ENCODE measurements at places on chromosomes 5 and 9.
A peak's percentile ranks its signal among the peaks of the same experiment; 100 is the strongest.

DNA sequence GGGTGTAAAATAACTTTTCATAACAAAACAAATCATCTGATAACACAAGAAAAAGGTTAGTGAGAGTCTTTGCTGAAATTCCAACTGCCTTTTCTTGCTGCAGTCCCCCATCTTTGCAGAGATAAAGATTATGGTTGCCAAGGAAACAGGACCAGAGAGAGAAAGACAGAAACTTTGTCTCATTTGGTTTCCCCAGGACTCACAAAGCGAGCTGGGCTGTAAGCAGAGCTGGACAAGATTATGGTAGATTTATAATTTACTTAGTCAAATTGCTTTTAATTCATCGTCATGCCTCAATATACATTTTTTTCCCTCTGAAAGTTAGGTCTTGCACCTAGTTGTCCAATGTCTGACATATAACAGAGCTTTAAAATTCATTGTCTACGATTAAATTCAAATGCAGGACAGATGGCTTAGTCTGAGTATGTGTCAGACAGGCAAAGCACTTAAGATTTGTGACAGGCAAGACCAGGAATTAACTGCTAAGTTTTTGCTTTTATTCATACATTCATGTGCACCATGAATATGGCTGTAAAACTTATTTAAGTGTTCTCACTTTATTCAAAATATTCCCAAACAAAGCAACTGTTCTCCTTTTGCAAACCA, 17.4 kb downstream of the ENC1 start:
- ATAC-seq: no peak

DNA sequence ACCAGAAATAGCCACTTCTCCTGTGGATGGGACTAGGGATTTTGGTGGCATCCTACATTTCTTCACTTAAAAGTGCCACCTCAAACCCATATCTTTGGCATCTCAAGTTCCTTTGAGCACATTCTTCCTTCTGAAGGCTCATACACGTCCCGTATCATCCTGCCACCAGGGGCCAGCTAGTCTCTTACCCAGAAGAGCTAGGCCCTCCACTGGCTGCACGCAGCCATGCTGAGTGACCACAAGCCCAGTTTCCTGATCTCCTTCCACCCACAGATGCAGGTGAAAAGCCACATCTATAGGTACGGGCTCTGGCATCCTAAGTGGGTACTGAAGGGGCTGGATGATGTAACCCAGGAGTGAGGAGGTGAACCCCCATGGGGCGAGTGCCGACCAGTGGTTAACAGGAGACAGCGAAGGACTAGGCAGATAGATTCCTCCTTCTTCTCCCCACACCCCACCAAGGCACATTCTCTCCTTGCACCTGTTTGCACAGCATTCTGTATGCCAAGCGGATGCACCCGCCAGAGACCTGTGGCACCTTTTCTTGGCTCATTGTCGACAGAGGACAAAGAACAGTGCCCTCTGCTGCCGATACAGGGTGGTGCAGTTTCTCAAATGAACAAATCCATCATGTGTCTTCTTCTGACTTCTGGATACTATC, 14.4 kb upstream of the SCGB3A1 start:
- no peak for ATAC-seq

DNA sequence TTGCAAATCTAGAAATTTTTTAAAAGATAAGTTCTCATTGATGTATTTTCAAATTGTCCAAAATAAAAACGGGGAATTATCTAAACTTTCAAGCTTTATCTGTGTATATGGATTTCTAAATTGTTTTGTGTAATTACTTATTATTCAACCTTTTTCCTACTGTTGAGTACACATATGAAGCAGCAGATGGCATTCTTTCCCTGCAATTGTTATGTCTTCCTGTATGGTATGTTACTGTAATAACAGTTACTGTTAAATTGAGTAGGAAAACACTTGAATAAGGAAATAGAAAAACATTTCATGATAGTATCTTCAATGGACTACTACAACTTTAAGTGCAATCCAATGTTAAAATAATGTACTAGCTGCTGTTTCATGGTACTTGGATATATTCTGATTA, 124.8 kb downstream of the RANBP17 start:
- no peak for ATAC-seq

GRCh38 chr9:5470122-5470521, 19.8 kb downstream of the CD274 start:
- no peak for ATAC-seq

DNA sequence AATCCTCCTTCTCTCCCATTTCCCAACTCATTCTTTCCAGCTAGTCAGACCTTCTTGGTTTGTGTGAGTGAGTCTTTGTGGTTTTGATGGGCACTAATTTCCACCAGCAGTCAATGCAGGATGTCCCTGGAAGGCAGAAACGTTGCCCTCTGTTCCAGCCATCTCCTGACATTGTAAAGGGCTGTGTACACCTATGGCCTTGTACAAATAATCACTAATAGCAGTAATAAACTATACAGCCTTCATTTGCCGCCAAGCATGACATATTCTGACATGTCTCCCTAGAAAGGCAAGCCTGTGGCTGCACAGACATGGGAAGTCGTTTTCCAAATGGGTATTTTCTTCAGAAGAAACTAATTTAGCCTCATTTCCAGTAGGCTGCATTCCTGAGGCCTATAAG, 18.4 kb upstream of the DENND1A start:
- ATAC-seq: no peak

DNA sequence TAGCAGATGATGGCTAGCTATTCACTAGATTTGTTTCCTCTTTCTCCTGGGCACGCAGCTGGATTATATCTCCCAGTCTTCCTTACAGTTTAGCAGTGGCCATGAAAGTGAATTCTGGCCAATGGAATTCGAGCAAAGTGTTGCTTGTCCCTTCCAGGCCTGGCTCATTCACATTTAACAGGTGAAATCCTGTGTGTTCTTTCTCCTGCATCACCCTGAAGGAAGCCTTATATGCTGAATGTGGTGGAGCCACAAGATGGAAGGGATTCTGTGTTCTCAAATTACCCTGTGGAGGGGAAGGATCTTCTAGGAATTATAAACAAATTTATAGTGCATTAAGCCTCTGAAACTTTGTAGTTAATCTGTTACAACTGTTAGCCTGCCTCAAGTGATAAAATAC, 8.2 kb upstream of the ELOVL7 start:
- ATAC-seq: no peak

GRCh38 chr9:91245431-91246313, 116.0 kb downstream of the AUH start:
- ATAC-seq: peak; percentile 97

- no peak for ATAC-seq
Observed at GRCh38 chr9:135032868-135033460, 54.5 kb upstream of the OLFM1 start.

- ATAC-seq: peak; percentile 36
Observed at GRCh38 chr5:67010684-67011409, 185.8 kb downstream of the CD180 start.

DNA sequence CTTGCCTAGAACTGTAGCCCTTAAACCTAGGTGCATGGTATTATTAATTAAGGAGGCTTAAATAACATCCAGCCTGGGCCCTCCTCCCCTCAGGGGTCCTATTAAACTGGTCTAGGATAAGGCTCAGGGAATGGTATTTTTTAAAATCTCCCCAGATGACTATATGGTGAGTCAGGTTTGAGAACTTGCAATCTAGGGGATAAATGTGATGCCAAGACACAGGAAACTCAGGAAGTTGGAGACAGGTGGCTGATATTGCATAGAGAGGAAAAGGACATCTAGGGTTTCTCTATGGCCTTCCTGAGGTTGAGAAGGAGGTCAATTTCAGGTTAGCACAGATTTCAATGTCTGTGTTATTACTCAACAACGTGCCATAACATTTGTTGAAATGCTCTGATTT, 581.0 kb downstream of the TLE1 start:
- ATAC-seq: no peak

All from activated CD4-positive, CD25-positive, alpha-beta regulatory T cell treated with anti-CD3 and anti-CD28 coated beads, Interleukin-2, amount 50 U/mL, for 24 hours (primary cell).